ENCODE measurements at places on chromosomes 5 and 9. TPM values are rescaled to one million over a fixed set of nuclear protein-coding genes. Genes with fewer than 3 reads are reported as not detected.

Gene FOXD1
- total RNA-seq = 1.0 TPM

DNA sequence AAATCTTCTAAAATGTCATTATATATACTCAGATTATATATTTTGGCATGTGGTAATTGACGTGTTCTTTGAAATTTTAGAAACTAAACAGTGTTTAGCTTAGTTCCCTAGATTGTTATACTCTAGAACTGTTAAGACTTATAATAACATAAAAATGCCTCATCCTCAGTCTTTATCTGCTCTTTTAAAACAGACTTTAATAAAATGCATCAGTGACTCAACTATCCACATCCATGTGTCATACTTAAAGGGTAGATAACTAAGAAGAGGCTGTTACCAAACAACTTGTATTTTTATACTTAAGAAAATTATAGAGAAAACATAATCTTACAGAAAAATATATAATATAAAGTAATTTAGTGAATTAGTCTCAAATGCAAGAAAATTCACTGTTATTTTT lies 15.2 kb downstream of the NFIL3 start:
- DNase-seq = no peak

GRCh38 chr5:82924226-82925060 lies 152.8 kb downstream of the TMEM167A start:
- no peak for DNase-seq

DNA sequence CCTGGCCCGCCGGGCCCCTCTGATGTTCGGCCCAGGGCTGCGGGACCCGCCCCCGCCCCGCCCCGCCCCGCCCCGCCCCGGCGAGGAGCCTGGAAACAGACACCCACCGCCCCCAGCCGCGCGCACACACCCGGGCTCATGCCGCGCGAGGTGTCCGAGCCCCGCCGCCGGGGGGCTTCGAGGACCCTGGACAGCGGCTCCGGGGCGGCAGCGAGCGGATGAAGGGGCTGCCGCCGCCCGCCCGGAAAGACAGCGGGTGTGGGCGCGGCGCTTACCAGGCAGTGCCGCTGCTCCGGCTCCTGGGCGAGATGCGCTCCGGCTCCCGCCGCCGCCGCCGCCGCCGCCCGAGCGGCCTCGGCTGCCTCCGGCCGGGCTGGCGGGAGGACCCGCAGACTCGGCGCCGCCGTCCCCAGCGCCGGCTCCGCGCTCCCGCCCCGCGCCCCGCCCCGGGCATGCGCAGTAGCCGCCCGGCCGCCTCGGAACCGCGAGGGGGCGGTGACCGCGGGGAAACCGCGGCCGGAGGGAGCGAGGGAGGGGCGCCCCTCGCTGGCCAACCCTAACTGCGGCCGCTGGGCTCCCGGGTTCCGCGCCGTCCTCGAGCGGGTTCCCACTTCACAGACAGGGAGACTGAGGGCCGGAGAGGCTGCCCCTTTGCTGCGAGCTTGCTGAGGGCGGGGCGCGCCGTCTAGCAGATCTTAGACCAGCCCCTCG lies at the start of gene GPRIN1:
Gene GPRIN1 (minus strand): TSS at position 433 of the 711 bp plus-strand sequence. CDS start 10,322 bp downstream, outside the sequence.
- peak; percentile 83 for DNase-seq

Gene WDR36
- 34.8 TPM for total RNA-seq

DNA sequence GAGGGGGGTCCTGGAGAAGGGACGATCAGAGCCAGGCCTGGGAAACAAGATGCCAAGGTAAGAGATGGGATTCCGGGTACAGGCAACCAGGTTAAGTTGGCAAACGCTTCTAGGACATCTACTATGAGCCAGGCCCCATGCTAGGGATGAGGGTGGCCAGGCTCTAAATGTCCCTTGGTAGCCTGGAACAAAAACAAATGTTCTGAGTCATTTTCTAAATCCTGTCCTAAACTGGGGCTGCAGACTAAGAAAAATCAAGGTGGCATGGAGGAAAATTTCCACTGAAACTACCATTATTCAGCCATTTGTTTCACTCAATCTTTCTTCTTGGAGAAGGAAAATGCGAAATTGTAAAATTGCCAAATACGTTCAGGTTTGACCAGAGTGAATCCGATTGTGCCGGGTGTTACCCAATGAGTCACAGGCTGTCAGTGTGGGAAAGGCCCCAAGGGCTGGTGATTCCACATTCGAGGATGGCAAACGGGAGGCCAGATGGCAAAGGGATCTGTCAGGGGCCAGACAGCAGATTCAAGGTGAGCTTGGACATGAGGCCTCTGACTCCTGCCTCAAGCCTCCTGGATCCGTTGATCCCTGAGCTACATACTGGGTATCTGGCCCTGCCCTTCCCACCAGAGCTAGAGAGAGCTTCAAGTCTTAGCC lies 57.6 kb downstream of the PAX5 start:
- no peak for DNase-seq

GRCh38 chr9:34027845-34028574 lies 20.7 kb downstream of the UBAP2 start:
- no peak for DNase-seq

DNA sequence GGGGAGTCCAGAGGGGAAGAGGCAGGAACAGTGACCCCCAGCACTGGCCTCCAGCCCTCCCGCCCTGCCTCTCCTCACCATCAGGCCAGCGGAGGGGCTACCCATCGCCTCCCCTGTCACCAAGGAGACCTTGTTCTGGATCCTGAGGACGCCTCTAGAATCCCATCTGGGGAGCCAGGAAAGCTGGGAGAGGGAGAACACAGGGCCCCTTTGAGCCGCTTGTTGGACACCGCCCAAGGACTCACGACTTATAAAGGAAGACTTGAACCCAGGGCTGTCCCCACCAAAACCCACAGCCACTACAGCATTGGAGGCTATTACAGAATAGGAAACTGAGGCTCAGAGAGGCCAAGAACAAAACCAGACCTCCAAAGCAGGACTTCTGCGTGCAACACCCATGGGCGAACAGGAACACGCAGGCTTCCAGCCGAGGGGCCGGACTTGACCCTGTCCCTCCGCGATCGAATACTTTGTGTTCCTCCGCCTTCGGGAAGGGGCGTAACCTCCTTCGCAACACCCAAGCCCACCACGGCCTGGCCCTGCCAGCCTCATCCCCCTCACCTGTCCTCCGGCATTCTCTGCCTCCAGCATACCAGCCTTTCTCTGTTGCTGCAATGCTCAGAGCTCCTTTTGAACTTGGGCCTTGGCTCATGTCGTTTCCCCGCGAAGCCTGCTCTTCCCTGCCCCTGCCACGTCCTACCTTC lies 54.2 kb downstream of the C9orf50 start:
- DNase-seq = no peak

Gene ARL14EPL
- total RNA-seq = not detected
